ENCODE measurements at places on chromosomes 11 and 22.

DNA sequence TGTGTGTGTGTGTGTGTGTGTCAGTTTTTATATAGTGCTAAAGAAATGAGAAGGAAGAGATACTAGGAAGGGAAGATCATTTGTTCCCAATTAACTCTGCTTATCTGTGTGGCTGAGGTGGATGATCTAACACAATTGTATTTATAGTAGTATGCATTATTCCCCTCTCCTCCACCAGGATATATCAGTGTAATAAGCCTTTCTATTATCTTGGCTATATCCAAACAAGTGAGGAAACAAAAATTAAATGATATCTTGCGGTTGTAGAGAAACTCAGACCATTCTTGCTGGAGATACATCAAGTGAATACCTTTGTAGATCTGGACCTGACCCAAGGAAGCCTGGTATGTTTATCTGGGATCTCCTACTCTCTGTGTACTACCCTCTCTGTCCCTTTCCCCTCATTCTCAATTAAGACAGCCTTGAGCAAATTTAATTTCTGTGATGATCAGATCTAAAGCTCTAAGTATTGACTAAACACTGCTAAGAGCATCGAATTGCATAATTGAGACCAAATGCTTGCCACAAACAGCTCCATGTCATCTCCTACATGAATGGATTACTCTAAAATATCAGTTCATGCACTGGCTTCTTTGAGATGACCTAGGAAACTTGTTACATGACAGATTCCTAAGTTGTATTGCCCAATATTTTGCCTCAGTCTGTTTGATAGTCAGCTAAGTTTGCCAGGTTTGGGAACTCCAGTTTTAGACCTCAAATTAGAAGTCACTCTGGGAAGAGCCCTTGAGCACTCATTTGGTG lies 185.3 kb upstream of the CTSC start:
- DNase-seq: no peak

DNA sequence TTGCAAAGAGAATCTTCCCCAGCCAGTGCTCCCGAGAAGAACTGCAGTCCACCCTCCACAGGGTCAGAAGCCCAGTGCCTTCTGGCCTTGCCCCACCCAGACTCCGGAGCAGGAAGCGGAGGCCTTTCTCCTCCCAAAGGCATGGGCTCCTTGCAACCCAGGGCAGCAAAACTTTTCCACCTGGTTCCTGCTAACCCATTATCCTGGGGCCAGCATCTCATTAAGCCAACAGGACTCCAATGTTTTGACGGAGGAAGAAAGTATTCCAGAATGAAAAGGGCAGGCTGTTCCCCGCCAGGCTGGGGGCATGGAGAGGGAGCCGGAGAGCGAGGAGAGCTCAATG lies 88.1 kb downstream of the RTL6 start:
- no peak for DNase-seq

GRCh38 chr11:19892387-19892786 lies 179.8 kb downstream of the NAV2 start:
- no peak for DNase-seq

DNA sequence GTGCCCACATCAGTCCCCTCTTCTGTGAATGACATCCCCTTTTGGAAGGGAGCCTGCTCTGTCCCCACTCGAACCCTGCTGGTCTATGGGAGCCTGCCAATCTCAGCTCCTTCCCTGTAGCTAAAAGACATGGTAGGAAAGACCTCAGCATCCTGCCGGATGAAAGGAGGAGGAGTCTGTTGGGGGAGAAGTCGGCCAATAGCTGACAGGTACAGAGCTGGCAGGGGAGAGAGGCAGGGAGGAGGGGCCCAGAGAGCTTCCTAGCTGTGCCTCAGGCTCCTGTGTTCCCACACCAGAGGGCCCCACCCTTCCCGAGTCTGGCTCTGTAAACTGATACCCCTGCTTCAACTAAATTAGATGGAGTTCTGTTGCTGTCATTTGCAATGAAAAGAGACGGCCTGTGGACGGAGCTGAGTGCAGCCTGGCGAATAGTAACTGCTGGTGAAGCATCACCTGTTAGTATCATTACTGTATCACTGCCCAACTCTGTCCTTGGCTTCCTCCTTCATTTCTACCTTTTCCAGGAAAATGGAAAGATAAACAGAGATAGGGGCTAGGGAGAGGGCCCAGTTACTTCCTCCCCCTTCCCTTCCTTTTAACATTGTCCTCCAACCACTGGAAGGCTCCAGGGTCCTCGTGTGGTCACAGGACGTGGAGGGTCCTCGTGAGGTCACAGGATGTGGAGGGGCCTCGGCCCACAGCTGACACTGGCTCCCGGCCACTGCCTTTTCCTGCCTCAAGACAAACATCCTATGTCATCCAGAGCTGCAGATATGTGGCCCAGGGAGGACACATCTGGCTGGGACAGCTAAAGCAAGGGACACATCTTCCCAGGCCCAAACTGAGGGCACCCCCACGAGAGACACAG lies 15.1 kb downstream of the FXYD6 start:
- DNase-seq: no peak

DNA sequence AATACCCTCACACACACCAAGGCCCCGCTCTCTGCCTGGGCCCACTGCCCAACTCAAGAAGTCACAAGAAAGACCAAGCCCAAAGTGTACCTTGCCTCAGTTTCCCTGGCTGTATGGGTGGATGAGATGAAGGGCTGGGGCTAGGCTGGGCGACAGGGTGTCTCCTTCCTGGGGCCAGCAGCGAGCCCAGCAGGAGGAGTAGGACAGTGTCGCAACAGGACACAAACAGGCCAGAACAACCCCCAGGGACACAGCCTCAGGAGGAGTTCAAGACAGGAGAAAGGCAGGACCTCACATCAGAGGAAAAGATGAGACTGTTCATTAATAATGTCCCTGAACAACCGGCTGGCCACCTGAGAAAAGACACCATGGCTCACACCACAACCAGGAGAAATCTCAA lies 13.3 kb downstream of the CSNK1E start:
- DNase-seq: no peak

- DNase-seq: no peak
Measured at GRCh38 chr11:132200353-132200936, 830.0 kb downstream of the NTM start.

DNA sequence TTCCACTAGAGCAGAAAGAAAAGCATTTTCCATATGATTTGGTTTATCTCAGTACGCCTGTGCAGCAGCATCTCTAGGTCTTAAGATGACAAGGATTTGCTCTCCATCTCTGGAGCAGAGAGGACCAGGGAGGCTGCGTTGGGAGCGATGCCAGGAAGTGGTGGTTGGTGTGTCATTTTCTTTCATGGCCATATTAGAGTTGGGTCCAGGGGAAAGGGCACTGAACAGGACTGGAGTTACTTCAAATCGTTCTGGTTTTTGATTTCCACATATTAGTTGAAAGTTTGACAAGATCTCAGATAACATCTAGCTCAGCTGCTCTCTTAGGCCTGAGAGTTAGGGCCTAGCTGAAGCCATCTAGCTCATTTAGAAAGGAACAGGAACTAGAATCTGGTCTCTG lies 157.7 kb downstream of the ADAMTS15 start:
- peak; percentile 35 for DNase-seq

DNA sequence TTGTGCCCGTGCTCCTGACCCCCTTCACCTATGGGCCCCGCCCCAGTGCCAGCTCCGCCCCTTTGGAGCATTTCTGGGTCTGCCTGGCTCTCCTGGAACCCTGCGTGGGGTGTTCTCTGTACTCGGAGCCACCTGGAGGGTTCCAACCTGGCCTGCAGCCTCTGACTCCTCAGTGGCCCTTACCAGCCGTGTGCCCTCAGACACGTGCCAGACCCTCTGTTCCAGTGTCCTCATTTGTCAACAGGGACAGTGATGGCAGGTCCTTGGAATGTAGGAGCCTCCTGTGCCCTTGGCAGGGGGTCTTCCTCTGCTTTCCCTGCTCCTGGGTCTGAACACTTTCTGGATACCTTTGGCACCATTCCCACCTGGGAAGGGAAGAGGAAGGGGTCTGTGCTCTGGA lies 96.4 kb downstream of the CACNA1I start:
- DNase-seq: no peak

- DNase-seq: no peak
Measured at GRCh38 chr22:49390954-49391353, 436.7 kb downstream of the BRD1 start.

GRCh38 chr11:74321487-74322188 lies 10.2 kb upstream of the P4HA3 start:
- no peak for DNase-seq

DNA sequence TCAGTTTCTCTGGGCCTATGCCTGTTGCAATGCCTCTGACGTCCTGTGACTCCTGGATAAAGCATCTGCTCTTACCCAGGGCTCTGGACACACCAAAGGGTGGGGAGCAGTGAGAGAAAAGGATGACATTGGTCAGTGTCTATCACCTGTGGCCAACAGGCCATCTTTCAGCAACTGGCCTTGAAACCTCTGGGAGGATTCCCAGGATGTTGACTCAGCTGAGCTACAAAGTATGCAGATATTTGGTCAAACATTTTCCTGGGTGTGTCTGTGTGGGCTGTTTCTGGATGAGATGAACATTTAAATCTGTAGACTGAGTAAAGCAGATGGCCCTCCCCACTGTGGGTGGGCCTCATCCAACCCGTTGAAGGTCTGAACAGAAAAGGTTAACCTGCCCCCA lies 149.9 kb downstream of the SPATA19 start:
- DNase-seq: no peak

DNA sequence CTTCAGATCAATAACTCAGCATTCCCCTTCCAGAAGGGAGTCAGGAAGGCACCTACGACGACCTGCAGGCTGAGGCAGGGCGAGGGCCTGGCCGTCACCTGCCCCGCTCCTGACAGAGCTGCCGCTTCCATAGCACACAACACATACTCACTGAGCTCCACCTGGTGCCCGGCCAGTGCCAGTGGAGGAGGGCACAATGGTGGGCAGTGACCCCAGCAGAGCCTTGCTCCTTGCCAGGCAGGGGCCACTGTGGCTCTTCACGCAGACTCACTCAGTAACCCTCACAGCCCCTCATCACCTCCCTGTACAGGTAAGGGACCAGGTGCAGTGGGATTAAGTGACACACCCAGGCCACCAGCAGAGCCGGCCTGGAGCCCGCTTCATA lies 24.6 kb downstream of the LRFN4 start:
- DNase-seq: no peak

GRCh38 chr11:65920372-65920802 lies 1.2 kb downstream of the DRAP1 start:
- peak; percentile 26 for DNase-seq

DNA sequence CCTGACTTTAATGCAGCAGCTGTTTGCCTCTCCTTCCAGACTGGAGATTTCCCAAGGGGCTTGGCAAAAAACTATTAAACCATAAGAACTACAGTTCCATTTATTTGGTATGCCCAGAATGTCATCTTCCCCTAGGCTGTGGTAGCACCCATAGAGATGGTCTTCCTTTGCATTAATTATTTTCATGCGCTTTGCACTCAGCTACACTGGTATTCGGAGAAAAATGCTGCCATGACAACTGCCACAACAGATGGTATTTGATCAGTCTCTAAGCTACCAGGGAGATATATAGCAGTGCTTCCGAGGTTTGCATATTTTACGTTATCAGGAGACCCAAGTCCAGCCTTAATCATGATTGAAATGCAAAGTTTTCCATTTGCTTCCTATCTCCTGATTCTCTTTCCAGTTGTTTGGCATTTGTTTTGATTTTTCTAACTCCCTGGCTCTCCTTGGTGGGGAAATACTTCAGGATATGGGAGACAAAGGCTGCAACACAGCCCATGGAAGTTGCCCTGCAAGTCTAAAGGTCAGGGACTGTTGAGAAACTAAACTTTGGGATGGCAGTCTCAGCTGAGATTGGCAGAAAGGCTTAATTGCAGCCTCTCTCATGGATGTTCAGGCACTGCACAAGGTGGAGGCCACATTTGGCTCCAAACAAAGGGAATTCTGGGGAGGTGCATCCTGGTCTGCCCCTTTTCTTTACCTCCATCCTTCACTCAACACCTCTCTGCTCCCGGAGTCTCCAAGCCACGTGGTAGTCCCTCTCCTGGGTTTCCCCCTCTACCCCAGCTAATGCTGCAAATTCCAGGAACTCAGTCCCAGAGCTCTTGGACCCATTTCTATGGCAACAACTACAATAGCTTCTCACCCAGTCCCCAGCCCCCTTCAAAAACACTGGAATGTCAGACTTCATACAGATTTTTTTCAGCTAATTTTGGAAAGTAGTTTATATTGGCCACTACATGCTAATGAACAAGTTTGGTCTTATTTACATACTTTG lies 151.8 kb downstream of the NAV2 start:
- no peak for DNase-seq

- no peak for DNase-seq
Measured at GRCh38 chr22:48940266-48941032, 887.2 kb downstream of the BRD1 start.

DNA sequence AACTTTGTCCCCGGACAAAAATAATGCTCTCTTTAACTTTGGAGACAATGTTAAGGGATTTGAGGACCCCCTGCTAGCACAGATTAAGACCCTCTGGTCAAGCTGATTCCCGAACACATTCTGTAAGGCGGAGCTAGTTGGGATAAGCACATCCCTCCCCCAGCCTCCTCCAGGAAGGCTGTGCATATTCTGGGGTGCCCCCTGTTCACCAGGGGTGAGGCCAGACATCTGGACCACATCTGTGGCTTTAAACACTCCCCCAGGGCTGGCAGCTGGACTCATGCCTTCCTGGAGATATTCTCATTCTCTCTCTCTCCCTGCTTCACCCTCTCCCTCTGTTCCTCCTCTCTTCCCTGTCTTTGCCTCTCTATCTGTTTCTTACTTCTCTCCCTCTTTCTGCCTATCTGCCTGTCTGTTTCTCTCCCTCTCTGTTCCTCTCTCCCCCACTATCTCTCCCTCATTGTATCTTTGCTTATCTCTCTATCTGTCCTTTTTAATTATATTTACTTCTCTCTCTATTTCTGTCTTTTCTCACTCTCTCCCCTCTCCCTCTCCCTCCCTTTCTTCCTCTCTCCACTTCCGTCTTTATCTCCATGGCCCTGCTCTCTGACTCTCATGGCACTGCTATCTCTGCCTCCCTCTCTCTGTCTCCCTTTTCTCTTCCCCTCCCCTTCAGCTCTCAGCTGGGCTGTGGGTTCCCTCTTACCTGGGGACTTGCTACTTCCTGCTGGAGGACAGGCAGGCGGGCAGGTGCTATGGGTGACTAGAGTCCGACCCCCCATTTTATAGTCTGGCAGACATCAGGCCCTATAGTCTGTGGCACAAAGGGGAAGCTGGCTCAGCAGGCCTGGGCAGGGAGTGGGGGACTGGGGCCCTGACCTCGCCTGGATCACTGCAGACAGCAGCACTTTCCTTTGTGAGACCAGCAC lies at the start of gene CRYBB1:
CRYBB1 (minus strand) TSS at position 757 of the 929 bp plus-strand sequence. CDS start 1,708 bp downstream, outside the sequence.
- peak; percentile 20 for DNase-seq

- DNase-seq: no peak
Measured at GRCh38 chr11:20315800-20316199, 47.7 kb upstream of the HTATIP2 start.
